Activated naive CD4-positive, alpha-beta T cell (primary cell): ENCODE measurements at places on chromosomes 16 and 17.

DNA sequence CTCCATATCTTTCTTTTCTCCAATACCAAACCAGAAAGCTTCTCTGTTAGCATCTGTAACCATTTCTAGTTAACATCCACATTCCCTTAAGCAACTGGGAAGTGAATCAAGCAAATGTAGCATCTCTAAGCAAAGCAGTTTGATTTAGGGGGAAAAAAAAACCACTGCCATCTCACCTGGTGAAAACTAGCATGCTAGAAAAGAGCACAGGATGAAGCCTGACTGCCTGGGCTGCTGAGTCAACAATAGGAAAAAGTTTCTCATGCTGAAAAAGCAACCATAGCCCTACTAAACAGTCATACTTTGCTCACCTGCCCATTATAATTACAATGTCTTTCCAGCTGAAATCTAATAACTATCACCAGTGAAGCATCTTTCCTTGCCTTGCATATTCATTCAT is 139.3 kb downstream of the ANKFN1 start:
- no peak for DNase-seq

DNA sequence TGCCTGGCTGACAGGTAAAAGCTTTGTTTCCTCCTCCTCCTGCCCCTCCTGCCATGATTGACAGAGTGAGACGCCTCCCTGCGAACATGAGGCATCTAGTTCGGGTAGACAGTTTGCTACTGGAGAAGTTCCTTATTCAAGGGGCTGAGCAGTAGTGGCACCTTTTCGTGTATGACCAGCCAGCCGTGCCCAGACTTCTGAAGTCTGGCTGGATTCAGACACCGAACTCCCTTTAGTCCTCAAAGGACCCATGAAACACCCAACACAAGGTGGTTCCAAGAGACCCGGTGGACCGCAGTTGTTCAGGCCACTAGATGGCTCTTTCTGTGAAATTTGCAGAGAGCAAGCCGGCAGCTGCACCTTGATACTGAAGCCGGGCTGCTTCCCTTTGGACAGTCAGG is 192.8 kb downstream of the XYLT1 start:
- no peak for DNase-seq

- no peak for DNase-seq
These were observed 6.7 kb downstream of the CLEC16A start for GRCh38 chr16:10951026-10951425.

DNA sequence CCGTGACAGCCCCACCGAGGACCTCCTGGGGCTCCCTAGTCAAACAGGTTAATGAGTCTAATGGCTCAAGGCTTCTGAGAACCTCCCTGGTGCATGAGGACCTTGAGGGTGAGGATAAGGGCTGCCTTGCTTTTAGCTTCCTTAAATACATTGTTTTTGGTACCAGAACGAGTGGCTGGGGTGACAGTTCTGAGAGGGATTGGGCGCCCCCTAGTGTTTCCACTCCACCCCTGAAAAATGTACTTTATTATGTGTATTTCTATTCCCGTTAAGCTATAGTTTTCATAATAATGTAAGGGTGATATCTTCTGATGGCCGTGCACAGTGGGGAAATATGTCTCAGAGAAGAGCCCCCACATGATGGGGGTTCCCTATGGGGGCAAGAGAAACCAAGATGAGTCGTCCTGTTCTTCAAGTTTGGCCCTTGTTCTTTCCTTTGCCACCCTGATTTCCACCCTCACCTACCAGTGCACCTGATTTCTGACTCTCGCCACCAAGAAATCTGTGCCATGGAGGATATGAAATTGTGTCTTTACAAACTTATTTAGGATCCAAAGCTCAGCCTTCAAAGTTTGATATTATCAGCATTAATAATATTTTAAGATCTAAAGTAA is 14.5 kb upstream of the VWA3A start:
- peak; percentile 28 for DNase-seq

- DNase-seq: no peak
These were observed 26.7 kb downstream of the CDK12 start for GRCh38 chr17:39487946-39488345.

GRCh38 chr16:70523743-70524398 is at the start of gene SF3B3:
SF3B3 (plus strand) TSS chr16:70523816; CDS start chr16:70526657, 2,841 bp downstream.
- peak; percentile 70 for DNase-seq

GRCh38 chr16:89102041-89102471 is 8.4 kb downstream of the ACSF3 start:
- DNase-seq: no peak

GRCh38 chr16:17777408-17777863 is 306.7 kb upstream of the XYLT1 start:
- no peak for DNase-seq

- peak; percentile 9 for DNase-seq
These were observed at the start of gene ZNF768 for GRCh38 chr16:30526137-30526822. ZNF768 (minus strand) TSS chr16:30526566; CDS start chr16:30526413, 153 bp downstream.

DNA sequence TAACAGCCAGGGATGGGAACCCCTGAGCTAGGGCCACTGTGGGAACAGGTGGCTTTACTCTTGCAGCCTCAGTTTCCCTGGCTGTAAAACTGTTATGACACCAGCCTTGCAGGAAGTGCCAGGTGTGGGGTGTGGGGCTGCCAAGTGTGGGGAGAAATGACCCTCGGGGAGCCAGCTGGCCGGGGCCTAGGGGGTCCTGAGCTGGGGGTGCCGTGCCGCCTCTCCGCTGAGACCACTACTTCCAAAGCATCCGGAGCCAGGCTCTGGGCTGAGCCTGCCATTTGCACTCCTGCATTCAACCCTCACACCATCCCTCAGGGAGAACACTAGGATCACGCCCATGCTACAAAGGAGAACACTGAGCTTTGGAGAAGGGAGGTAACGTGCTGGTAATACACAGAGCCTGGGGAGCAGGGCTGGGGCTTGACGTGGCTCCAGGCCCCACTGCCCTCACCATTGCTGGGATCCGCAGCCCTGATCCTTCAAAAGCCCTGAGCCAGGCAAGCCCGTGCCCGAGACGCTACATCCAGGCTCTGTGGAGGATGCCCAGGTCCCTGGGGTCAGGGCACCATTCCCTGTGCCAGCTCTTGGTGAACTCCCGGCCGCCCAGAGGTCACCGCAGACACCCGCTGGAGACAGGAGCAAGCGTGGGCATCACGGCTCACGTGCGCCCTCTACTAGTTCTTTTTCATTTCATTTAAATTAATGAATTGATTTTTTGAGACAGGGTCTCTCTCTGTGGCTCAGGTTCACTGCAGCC is 28.8 kb upstream of the GINS2 start:
- DNase-seq: peak; percentile 6

DNA sequence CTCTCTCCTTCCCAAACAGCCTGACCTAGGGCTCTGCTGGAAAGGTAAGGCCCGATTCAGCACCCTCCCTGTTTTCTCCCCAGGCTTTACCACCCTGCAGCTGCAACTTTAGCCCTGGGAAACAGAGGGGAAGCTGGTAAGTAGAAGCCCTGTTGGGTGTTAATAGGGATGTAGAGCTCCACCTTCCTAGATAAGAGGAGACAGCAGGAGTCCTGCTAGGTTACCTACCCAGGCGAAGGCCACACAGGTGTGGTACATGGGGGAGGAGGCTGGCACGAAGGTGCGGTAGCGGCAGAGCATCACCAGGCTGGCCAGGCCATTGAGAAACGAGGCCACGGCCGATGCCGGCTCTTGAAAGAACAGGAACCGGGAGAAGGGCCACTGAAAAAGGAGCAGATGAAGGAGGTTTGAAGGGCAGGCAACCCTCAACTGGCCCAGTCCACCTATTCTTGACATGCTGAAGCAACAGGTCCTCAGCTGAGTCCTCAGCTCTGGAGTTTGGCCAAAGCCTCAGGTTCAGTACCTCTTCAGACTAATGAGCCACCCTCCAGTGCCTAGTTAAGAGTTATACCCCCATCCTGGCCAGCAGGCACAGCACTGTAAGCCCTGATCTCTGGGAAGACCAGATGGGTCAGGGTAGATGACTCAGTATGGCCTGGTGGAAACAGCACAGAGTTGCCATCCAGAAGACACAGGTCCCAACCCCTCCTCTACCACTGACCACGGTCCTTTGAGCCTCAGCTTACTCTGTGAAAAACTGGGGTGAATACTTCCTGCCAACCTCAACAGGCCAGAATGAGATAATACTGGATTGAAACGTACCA is 3.3 kb downstream of the PGAP3 start:
- no peak for DNase-seq
